ENCODE measurements at places on chromosomes 5 and 9. TPM values are rescaled to one million over a fixed set of nuclear protein-coding genes. Genes with fewer than 3 reads are reported as not detected.

Gene PTGER4
- 57.3 TPM for total RNA-seq

Gene CCL19
- total RNA-seq, result not detected

Gene PRSS3
- total RNA-seq, result not detected

Gene MEIKIN
- not detected for total RNA-seq

Gene DRD1
- not detected for total RNA-seq

Gene TJP2
- 19.3 TPM for total RNA-seq

Gene PAX5
- 0.32 TPM for total RNA-seq

Gene IL13
- total RNA-seq, result 308 TPM

Gene FRMD3
- total RNA-seq, result 0.37 TPM

Gene PHYHD1
- total RNA-seq, result 1.0 TPM

Gene SPINK6
- not detected for total RNA-seq

Gene FBXW5
- total RNA-seq, result 92.5 TPM

Gene CCNO
- total RNA-seq, result 0.10 TPM

Gene CBY3
- total RNA-seq, result 0.66 TPM

Gene NUDT2
- total RNA-seq, result 31.0 TPM

Gene SLC27A6
- total RNA-seq, result not detected

Gene PAPPA
- not detected for total RNA-seq

Gene C5orf52
- not detected for total RNA-seq

Gene ABO
- 0.60 TPM for total RNA-seq

Gene IL33
- total RNA-seq, result not detected

Gene SCGB3A2
- not detected for total RNA-seq

Gene NHP2
- 265 TPM for total RNA-seq

Gene DOLK
- total RNA-seq, result 18.1 TPM

Gene ZNF883
- not detected for total RNA-seq

Gene UBTD2
- total RNA-seq, result 5.0 TPM

Gene EPB41L4A
- total RNA-seq, result not detected

Gene FOXE1
- 0.05 TPM for total RNA-seq

Gene TRMO
- 13.1 TPM for total RNA-seq

Gene HAVCR2
- total RNA-seq, result 128 TPM

Gene PCDH1
- total RNA-seq, result not detected

Gene LIX1
- total RNA-seq, result not detected

Gene PCDHA11
- total RNA-seq, result not detected

Gene C9
- total RNA-seq, result not detected

Gene CMYA5
- total RNA-seq, result 0.15 TPM

Gene TLX3
- total RNA-seq, result not detected

Gene ISOC1
- total RNA-seq, result 32.4 TPM

Gene C7
- not detected for total RNA-seq

Gene RETREG1
- total RNA-seq, result 22.4 TPM

Gene FBXW2
- total RNA-seq, result 85.0 TPM

Gene PTGDS
- total RNA-seq, result not detected

Gene GNA14
- total RNA-seq, result not detected

Gene ORM2
- not detected for total RNA-seq

Gene WDR31
- 1.9 TPM for total RNA-seq

Gene FST
- 0.31 TPM for total RNA-seq
